WTC11 (cell line): ENCODE measurements at places on chromosomes 6 and 20. TPM values are rescaled to one million over a fixed set of nuclear protein-coding genes. Genes with fewer than 3 reads are reported as not detected.

PNPLA1 gene
- total RNA-seq: not detected in 3 replicates

RGS17 gene
- 6.6 to 9.3 TPM (median 7.4 TPM) in 3 replicates for total RNA-seq

GRCh38 chr6:106158816-106159215 lies 72.7 kb downstream of the PRDM1 start:
- DNase-seq: no peak
- no peaks in the 10 kb centered on the region for H3K36me3 ChIP-seq
- peaks cover 40% of the 10 kb centered on the region for H3K4me1 ChIP-seq
- no peaks in the 10 kb centered on the region for H3K27me3 ChIP-seq
- no peak overlapping the region for H3K4me3 ChIP-seq

SLPI gene
- 0.60 to 0.78 TPM (median 0.74 TPM) in 3 replicates for total RNA-seq

GUCA1A gene
- 10.9 to 12.9 TPM (median 12.5 TPM) in 3 replicates for total RNA-seq

DNA sequence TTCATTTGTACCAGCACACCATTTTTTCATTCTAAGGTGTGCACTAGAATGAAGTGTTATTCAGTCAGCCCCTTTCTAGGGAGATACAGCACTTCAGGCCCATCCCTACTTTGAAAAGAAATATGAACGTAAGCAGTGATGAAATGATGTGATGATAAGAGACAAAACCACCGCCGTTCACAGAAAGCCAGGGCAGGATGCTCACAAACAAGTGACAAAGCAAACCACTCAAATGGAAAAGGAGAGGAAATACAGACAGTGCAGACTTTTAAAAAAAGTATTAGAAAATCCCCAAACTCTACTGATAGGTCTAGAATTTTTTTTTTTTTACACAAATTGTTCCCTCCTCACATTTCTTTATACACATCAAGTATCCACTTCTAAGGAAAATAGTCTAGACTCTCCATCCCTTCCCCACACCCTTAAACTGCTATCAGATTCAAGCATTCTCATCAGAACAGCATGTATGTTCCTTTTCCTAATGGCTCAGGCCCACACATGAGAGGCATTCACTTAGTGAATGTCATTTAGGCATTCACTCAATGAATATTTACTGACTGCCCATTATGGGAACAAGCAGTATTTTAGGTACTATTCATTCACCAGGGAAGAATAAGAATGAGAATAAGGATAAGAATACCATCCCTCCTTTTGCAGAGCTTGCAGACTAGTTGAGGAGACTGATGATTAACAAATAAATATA lies 243.5 kb downstream of the GMPR start:
- no peak overlapping the region for H3K4me3 ChIP-seq
- peaks cover 12% of the 10 kb centered on the region for H3K4me1 ChIP-seq
- DNase-seq: no peak
- H3K27ac ChIP-seq: no peak overlapping the region

INSM1 gene
- total RNA-seq: 3.3 to 4.4 TPM (median 3.6 TPM) in 3 replicates

DNA sequence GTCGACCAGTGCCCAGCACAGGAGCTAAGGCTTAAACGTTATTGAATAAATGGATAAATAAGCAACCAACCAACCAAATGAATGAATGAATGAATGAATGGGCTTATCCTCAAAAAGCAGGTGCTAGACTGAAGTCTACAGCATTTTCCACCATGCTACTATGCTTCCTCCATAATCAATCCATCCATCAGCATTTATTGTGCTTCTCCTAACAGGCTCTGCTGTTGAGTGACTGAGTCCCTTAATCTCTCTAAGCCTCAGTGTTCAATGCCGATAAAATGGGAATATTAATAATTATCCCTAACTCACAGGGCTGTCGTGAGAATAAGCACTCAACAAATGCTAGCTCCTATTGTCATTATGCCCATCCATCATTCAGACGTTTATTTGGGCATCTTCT lies 4.6 kb upstream of the NOL4L start:
- no peak overlapping the region for H3K27ac ChIP-seq
- no peak for DNase-seq
- peaks cover 13% of the 10 kb centered on the region for H3K4me1 ChIP-seq
- no peaks in the 10 kb centered on the region for H3K36me3 ChIP-seq

PTCRA gene
- not detected in 3 replicates for total RNA-seq

NKAIN2 gene
- 0.33 to 0.64 TPM (median 0.41 TPM) in 3 replicates for total RNA-seq

GRCh38 chr6:40485300-40485699 lies 101.9 kb downstream of the LRFN2 start:
- H3K36me3 ChIP-seq: no peaks in the 10 kb centered on the region
- no peak for DNase-seq

DNA sequence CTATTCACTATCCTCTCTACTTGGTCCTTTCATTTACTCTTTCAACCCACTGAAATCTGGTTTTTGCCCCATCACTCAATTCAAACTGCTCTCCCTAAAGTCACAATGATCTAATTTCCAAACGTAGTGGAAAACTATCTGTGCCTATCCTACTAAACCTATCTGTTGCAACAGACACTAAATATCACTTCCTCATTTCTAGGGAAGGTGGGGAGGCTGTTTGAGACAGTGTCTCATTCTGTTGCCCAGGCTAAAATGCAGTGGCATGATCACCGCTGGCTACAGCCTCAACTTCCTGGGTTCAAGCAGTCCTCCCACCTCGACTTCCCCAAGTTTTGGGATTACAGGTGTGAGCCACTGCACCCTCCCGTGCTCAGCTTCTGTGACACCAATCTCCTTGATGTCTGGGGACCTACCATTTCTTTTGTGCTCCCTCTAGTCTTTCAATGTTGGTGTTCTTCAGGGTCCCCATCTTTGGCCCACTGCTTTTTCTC lies 8.8 kb downstream of the RANBP9 start:
- no peaks in the 10 kb centered on the region for H3K36me3 ChIP-seq
- no peak overlapping the region for H3K4me3 ChIP-seq
- no peaks in the 10 kb centered on the region for H3K27me3 ChIP-seq
- peaks cover 17% of the 10 kb centered on the region for H3K4me1 ChIP-seq

RNF217 gene
- total RNA-seq: 7.4 to 12.2 TPM (median 11.0 TPM) in 3 replicates

GRCh38 chr20:34022151-34022838 lies 28.6 kb downstream of the RALY start:
- H3K27ac ChIP-seq: no peak overlapping the region; the same call in 1 of the 2 replicates
- DNase-seq: no peak
- no peak overlapping the region for H3K4me3 ChIP-seq
- H3K36me3 ChIP-seq: peaks cover 5% of the 10 kb centered on the region
- no peaks in the 10 kb centered on the region for H3K27me3 ChIP-seq

TNFRSF21 gene
- 47.3 to 52.7 TPM (median 49.5 TPM) in 3 replicates for total RNA-seq

DNA sequence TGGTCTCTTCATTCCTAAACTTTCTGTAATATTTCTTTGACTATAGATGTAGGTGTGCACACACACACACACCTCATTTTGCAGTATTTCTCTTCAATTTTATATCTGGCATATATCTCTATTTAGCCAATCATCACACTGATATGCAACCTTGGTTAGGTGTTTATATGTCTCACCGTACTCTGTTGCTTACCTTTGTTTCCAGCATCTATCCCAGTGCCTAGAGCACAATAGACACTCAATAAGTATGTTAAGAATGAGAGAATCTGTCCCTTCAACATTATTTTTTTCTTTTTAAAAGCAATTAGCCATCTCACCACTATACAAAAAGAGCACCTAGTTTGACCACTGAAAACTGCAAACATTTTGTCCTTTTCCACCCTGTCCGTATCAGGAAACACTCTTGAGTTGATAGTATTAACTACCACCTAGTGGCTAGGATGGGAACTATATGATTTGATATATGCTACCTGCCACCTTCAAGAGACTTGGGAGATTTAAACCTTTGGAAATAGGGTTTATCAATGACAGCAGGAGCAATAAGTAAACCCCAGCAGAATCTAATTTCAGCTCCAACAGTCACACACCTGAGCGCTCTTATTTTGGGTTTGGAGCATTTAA lies 48.7 kb upstream of the RSPO3 start:
- DNase-seq: no peak
- no peak overlapping the region for H3K4me3 ChIP-seq
- H3K4me1 ChIP-seq: peaks cover 2% of the 10 kb centered on the region
- no peak overlapping the region for H3K27ac ChIP-seq
- no peaks in the 10 kb centered on the region for H3K36me3 ChIP-seq
- H3K27me3 ChIP-seq: no peaks in the 10 kb centered on the region

DNA sequence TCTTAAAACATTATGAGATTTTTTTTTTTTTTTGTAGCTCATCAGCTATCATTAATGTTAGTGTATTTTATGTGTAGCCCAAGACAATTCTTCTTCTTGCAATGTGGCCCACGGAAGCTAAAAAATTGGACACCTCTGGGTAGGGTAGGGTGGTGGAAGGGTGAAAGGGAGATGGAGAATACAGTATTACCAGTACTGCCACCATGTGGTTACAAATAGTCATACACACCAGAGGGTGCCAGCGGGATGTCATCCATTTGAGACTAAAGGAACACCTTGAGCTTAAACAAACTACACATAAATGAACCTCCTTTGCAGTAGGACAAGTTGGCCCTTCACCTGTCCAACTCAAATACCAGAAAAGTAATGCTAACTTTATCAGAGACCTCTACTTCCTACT lies 601.9 kb downstream of the HTR1B start:
- peaks cover under 1% of the 10 kb centered on the region; the same call in 1 of the 2 replicates for H3K27me3 ChIP-seq
- H3K36me3 ChIP-seq: no peaks in the 10 kb centered on the region
- DNase-seq: peak; percentile 64

- peaks cover 18% of the 10 kb centered on the region for H3K4me1 ChIP-seq
- H3K4me3 ChIP-seq: no peak overlapping the region
- H3K27ac ChIP-seq: no peak overlapping the region
- H3K36me3 ChIP-seq: no peaks in the 10 kb centered on the region
- no peaks in the 10 kb centered on the region for H3K27me3 ChIP-seq
These were observed 93.4 kb upstream of the SLC2A12 start for GRCh38 chr6:134145786-134146185.

- H3K27me3 ChIP-seq: peaks cover 29% of the 10 kb centered on the region
- no peak for DNase-seq
- H3K4me3 ChIP-seq: no peak overlapping the region
- H3K36me3 ChIP-seq: peaks cover 8% of the 10 kb centered on the region; the same call in 1 of the 2 replicates
These were observed 57.7 kb upstream of the CD83 start for GRCh38 chr6:14059791-14060436.

DNA sequence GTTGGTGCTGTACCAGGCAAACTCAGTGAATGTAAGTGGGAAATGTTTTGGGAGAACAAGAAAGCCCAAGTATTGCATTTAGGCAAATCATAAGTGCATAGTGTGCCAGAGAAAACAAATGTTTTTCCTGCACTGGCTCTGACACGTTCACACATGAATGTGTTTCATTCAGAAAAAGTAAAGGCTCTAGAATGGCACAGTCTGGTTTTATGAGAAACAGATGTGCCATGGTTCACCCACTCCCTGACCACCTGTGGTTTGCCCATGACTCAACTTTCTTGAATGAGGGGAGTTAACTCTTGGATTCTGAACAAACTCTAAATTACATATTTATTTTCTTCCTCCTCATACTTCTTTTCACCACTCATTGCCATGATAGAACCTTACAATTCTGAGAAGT lies 126.9 kb downstream of the KCNQ5 start:
- no peaks in the 10 kb centered on the region for H3K27me3 ChIP-seq
- H3K36me3 ChIP-seq: no peaks in the 10 kb centered on the region
- H3K4me1 ChIP-seq: peaks cover 13% of the 10 kb centered on the region

DNA sequence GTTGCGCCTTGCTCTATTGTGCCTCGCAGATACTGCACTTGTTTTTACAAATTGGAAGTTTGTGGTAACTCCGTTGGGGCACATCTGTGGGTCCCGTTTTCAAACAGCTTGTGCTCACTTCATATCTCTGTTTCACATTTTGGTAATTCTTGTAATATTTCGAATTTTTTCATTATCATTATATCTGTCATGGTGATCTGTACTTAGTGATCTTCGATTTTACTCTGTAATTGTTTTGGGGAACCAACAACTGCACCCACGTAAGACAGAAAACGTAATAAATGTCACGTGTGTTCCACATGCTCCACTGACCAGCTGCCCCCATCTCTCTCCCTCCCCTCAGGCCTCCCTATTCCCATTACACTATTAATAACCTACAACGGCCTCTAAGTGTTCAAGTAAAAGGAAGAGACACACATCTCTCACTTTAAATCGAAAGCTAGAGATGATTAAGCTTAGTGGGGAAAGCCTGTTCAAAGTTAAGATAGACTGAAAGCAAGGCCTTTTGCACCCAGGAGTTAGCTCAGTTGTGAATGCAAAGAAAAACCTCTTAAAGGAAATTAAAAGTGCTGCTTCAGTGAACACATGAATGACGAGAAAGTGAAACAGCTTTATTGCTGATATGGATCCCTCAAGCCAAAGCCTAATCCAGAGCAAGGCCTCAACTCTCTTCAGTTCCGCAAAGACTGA lies 26.9 kb downstream of the TTLL2 start:
- H3K4me3 ChIP-seq: peak overlapping the region; percentile 67
- peaks cover 20% of the 10 kb centered on the region for H3K36me3 ChIP-seq

MAPK13 gene
- 13.6 to 17.8 TPM (median 17.0 TPM) in 3 replicates for total RNA-seq

- no peak overlapping the region for H3K27ac ChIP-seq
- H3K4me3 ChIP-seq: no peak overlapping the region
- H3K27me3 ChIP-seq: no peaks in the 10 kb centered on the region
- DNase-seq: no peak
These were observed 9.2 kb downstream of the ADRM1 start for GRCh38 chr20:62311832-62312661.

DNA sequence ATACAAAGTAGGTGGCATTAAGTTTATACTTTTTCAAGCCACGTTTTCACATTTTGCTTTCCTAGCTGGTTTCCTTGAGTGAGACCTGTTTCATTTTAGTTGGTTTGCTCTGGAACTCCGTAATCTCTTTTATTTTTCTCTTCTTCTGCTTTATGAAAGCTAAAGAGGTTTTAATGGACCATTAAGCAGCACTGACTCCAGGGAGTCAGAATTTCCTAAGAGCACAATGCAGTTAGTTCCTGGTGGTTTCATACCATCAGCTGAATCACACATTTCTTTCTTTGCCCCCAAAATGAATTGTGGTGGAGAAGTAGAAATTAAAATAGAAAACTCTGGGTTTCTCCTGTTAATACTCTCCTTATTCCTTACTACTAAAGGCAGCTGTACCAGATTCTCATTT lies 3.4 kb downstream of the OPN5 start:
- no peak overlapping the region for H3K4me3 ChIP-seq
- no peaks in the 10 kb centered on the region for H3K36me3 ChIP-seq
- H3K27ac ChIP-seq: no peak overlapping the region
- peaks cover 38% of the 10 kb centered on the region for H3K4me1 ChIP-seq

- H3K36me3 ChIP-seq: no peaks in the 10 kb centered on the region
- H3K27me3 ChIP-seq: no peaks in the 10 kb centered on the region
- no peak overlapping the region for H3K27ac ChIP-seq
- H3K4me3 ChIP-seq: no peak overlapping the region
- H3K4me1 ChIP-seq: peaks cover 42% of the 10 kb centered on the region
These were observed 73.8 kb downstream of the HUS1B start for GRCh38 chr6:583116-583515.

DNA sequence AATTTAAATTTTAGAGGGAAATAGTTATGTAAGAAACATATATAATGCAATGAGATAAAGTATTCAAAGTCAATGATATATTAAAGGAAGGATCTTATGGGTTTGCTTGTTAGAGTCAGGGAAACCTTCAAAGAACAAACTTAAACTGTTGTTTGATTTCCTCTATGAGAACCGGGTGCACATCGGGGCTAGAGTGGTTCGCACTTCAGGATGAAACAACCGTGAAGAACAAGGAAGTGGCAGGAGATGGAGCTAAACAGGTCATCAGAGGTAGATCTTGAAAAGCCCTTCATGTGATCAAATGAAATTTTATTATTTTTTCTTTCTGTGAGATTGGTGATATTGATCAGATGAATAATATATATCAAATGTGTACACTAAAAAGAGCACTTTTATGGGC lies 951.9 kb upstream of the FLRT3 start:
- no peaks in the 10 kb centered on the region for H3K27me3 ChIP-seq
- H3K27ac ChIP-seq: no peak overlapping the region
- H3K4me3 ChIP-seq: no peak overlapping the region
- H3K4me1 ChIP-seq: peaks cover 16% of the 10 kb centered on the region
- DNase-seq: no peak
- no peaks in the 10 kb centered on the region for H3K36me3 ChIP-seq
